Forelimb muscle (tissue), 1 donor: ENCODE measurements at places on chromosomes 7 and 10.

- DNase-seq: no peak
These were observed 34.2 kb downstream of the C7orf33 start for GRCh38 chr7:148624735-148625134.

GRCh38 chr7:37698276-37698675 is 14.7 kb downstream of the GPR141 start:
- no peak for DNase-seq

DNA sequence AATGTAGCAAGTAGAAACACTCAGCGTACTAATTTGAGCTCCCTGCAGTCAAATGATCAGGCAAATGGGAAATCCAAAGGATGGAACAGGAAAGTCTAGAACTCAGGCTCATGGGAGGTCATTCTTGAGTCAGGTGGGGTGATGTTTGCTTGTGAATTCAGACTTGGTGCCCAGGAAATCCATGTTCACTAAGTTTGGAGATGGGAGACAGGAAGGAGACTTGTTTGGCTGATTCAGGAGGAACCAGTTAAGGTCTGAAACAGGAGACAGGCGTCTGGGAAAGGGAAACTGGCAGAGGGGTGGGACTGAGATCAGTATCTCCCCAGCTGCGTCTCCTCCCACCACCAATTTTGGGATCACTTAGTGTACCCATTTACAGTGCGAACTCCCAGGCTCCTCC is 38.4 kb upstream of the ZNF438 start:
- DNase-seq: no peak

- no peak for DNase-seq
These were observed 2.2 kb downstream of the FSCN3 start for GRCh38 chr7:127595737-127596136.

DNA sequence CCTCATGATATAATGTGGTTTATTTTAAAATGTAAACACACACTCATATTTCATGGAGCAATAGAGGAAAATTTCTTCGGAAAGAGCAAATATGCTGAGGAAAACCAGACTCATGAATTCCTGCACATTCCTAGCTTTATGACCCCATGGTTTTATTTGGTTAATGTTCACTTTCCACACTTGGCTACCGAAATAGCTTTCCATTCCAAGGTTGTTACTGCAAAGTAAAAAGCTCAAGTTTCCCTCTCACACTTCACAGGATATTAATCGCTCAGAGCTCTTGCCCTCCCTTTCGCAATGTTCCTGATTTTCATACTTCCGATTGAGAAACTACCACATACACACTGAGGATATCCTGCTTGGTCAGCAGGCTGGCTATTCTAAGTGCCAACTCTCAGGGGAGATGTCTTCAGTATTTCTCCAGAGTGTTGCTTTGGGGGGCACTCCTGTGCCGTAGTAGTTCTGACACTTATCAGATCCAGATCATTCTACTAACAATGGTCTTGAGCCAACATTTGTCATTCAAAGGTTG is 77.5 kb upstream of the STEAP1B start:
- peak; percentile 62 for DNase-seq

DNA sequence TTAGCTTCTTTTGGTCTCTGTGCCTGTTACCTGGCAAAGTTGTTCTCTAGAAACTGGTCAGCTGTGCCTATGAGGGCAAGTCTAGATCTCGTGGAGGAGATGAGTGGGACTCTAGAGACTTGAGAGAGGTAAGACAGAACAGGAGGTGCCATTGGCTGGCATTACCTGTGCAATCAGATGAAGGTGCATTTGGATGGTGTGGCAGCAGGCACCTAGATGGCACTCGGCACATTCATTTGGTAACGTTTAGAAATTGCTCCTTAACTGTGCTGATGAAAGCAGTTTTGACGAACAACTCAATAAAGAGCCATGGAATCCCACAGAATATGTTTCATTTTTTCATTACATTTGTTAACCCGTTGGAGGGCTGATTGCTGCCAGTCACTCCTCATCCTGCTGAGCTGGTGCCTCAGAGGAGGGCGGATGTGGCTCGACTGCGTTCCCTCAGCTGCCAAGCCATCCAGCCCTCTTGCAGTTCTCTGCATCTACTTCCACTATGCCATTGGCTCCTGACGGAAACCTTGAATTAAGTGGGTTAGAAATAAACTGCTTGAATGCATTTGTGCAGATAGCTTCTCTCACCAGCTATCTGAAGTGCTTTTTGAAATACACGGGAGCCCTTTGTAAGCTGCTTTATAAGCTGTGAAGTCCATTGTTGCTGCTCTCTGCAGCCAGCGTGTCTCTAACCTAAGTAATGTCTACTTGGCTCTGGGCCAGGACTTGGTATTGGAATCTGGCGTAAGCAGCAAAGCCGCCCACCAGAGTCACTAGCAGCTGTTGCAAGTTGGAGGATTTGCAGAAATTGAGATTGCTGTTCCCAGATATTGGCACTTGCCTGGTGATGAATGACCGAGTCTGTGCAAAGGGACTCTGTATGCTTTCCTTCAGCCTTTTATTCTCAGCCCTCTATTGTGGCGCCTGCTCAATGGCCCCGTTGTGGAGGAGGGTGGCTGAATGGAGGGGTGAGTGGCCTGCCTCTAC is 87.4 kb downstream of the LRRC4 start:
- DNase-seq: no peak

DNA sequence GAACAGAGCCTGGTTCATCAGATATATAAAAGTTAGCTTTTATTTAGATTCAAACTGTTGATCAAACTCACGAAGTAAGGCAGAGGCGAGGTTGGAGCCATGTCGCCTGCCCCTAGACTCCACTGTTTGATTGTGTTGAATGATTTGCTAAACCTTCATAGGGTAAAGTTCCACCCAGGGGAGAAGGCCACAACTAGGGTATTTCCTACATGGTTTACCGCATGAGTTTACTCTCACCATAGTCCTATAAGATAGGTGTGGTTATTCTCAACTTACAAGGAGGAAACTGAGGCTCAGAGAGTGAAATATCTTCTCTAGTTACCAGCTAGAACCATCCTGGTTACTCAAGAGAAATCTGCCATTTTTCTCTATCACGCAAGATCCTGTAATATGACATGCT is 31.8 kb downstream of the ARHGAP22 start:
- no peak for DNase-seq

DNA sequence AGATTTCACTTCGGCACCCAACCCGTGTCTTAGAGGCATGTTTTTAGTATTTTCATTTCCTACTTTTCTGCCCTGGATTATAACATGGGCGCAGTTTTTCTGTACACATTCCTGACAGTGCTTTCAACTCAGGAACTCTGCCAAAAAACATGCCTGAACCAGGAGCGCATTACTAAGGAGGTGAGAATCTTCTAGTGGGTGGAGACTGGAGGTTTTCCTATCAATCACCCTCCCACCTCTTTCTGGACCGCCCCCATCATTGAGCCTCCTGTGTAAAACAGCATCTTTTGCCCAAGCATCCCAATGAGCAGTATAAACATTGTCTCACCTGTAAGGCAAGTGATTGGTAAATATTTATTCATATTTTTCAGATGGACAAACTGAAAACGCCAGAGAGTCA is 53.2 kb downstream of the STK17A start:
- DNase-seq: no peak

DNA sequence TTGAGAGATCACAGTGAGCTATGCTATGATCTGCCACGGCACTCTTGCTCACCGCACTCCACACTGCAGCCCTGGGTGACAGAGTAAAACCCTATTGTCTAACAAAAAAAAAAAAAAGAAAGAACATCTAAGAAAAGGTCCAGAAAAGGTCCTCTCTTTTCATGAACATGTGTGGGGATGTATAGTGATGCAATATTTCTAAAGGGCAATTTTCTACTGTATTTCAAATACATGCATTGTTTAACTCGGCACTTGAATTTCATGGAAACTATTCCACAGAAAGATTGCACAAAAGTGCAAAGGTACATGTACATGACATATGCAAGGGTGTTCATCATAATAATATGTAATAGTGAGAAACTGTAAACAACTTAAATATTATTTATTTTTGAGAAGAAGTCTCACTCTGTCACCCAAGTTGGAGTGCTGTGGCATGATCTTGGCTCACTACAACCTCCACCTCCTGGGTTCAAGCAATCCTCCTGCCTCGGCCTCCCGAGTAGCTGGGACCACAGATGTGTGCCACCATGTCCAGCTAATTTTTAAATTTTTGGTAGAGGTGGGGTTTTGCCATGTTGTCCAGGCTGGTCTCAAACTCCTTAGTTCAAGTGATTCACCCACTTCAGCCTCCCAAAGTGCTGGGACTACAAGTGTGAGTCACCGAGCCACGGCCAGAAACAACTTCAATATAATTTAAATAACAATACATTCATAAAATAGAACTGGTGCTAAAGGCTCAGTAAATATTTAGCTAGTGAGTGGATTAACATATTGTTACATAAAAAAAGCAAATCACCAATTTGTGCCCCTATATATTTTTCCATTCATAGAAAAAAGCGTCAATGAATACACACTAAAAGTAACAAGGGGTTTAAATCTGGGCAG is 1.3 kb upstream of the PPRC1 start:
- no peak for DNase-seq

DNA sequence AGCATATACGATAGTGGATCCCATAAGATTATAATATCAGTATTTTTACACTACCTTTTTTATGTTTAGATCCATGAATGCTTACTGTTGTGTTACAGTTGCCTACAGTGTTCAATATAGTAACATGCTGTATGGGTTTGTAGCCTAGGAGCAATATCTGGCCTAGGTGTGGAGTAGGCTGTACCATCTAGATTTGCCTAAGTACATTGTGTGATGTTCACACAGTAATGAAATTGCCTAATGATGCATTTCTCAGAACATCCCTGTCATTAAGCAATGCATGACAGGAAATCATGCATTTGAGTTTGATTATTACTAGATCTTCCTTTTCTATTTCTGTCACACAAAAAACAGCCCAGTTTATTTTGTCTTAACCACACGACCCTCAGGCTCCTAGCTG is 14.5 kb downstream of the CBX3 start:
- no peak for DNase-seq

DNA sequence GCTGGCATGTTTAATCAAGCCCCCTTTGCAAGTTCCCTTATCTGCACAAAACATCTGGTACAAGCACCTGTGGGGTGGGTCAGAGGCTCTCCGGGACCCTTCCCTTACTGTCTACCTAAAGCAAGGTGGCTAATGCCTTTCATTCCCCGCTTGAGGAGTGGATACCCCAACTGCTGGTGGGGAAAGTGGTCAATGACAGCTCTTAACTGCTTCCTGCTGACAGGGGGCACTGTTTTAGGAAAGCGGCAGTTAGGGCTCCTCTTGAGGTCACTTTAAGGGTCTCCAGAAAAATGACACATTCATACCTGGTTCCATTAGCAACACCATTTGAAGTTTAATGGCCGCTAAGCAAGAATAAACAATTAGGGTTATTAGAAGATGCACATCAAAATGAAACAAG is 761.8 kb upstream of the PHF14 start:
- DNase-seq: no peak

DNA sequence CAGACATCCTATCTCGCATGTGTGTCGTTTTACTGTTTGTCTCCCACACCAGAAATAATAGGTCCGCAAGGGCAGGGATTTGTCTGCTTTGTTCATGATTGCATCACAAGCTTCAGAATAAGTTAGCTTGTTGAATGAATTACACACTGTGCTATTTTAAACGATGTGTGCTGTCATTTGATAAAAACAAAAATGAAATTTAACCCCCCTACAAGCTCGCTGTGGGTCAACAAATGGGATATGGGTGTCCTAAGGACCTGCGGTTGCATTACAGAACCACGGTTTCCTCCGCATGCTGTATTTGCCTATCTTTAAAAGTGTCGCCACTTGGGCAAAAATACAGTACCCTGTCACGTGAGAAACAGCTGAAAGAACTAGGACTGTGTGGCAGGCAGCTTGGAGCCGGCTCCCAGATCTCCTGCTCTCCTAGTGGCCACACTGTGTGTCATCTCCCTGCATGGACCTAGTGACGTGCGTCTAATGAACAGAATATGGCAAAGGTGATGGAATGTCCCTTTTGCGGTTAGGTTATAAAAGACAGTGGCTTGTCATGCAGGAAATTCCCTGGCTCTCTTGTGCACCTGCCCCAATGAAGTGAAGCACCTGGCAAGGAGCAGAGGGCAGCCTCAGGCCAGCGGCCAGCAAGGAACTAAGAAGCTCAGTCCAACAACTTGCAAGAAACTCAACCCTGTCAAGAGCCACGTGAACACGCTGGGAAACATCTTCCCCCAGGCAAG is 32.9 kb upstream of the CRYGN start:
- no peak for DNase-seq

GRCh38 chr7:28329661-28330363 is 82.5 kb upstream of the CREB5 start:
- no peak for DNase-seq

- DNase-seq: no peak
These were observed 48.8 kb upstream of the ANTXRL start for GRCh38 chr10:46237815-46238510.

GRCh38 chr10:96482815-96483588 is 30.7 kb downstream of the TLL2 start:
- DNase-seq: no peak

DNA sequence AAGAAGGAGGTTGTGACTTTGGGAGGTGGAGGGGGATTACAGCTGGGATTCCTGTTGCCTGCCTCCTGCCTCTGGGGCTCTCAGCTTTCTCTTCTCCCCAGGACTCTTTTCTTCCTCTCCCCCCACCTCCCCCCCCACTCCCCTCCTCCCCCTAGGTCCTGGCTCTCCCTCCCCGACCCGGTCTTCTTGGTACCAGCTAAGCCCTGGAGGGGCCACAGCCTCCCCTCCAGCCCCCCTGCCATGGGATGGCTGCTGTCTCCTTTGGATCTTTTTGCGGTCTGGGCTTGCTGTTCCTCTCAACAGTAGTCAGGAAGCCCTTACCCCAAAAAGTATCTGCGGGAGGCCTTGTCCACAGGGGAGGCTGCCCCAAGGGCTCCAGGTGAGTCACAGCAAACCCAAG is 33.5 kb upstream of the LEP start:
- no peak for DNase-seq

DNA sequence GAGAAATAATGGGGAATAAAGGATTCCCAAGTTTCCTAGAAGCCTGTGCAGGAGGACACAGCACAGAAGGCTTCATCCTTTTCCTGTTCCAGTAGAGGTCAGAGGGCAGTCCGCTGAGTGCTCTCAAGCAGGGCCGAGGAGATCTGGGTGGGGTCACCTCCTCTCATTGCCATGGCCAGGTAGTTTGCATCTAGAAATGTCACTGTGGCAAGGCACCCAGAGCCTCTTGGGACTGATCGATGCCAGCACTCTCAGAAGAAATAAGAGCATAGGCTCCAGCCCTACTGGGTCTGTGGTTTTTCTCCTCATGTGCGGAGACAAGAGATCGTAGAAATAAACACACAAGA is 7.9 kb downstream of the NUB1 start:
- no peak for DNase-seq

DNA sequence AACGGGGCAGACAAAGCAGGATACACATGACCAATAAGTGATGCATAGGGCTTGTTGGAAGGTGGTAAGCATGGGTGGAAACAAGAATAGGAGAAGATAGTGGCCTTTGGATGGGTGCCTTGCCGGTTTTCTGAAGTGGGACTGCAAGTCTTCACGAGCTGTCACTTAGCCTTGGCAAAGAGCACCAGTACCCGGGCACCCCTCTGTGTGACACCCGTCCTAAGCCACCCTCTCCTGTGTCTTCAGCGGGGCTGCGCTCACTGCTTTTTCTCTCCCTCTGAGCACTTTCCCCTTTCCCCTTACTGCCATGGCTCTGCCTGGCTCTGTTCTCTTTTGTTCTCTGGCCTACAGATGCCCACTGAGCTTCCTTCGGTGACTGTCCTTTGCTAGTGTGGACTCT is 399.7 kb upstream of the MKI67 start:
- DNase-seq: no peak
